ENCODE measurements at places on chromosomes 1 and 21.

GRCh38 chr1:43935711-43936427, 2.3 kb downstream of the ARTN start:
- DNase-seq = no peak

GRCh38 chr1:157203166-157203565, 65.0 kb upstream of the ETV3 start:
- DNase-seq = no peak

GRCh38 chr1:984476-984814, 2.6 kb upstream of the PERM1 start:
- DNase-seq = no peak

DNA sequence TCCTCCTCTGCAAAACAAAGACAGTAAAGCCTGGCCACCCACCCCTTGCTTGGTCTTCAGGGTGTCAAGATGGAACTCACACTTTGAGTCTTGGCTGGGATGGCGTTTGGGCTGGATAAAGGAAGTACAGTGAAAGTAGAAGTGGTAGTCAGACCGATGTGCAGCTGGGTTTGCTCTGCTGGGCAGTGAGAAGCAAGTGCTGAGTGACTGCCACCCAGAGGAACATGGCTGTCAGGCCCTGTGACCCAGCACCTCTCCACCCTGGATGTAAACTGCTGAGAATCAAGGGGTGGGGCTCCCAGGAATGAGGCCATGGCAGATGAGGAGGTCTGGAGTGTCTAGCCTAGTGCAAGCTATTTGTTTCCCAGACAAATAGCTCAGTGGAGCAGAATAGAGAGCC, 51.2 kb downstream of the POFUT2 start:
- DNase-seq = no peak

- no peak for DNase-seq
These were observed 285.4 kb upstream of the USP24 start for GRCh38 chr1:55500601-55501000.

DNA sequence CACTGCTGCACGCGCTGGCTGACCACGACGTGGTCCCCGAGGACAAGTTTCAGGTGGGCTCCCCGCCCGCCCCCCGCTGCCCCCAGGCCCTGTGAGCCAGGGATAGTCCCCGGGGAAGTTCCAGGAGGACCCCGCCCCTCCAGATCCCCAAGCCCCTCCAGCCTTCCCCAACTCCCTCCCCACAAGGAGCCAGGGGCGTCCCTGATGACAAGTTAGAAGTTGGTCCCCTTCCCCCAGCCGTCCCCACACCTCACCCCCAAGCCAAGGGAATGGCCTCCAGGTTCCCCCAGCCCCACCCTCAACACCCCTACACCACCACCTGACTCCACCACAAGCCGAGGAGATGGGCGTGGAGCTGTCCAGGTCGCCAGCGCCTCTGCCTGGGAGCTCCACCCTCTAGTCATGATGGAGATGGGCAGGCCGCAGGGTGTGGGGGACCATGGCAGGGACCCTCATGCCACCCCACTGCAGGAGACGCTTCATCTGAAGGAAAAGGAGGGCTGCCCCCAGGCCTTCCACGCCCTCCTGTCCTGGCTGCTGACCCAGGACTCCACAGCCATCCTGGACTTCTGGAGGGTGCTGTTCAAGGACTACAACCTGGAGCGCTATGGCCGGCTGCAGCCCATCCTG, 525 bp downstream of the AIRE start:
- DNase-seq = no peak

DNA sequence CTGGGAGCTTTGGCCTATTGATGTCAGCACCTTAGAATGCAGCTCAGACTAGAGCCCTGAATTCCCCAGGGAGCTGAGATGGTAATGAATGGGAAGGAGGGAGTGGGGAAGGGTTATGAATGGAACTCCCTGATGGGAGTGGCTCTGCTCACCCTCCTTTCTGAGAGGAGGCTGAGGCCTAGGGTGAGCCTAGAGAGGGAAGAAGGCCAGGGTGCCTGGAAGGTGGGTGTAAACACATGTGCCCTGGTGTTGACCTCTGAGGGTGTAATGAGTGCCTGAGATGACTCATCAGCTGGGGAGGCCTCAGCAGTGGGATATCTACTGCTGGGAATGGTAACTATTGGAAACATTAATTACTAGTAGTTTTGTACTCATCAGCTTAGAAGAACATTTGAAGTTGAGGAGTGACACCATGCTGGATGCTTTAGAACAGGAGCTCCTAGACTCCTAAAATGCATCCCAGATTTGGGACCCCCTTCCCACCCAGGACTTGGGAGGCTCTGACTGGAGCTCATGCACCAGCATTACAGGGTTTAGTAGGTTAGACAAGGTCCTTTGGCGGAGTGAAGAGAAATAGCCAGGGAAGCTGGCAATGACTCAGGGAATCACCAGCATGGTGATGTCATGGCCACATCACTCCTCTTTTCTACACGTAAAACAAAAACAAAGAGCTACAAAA, 16.0 kb upstream of the PIGV start:
- DNase-seq = peak; percentile 12

- DNase-seq = no peak
These were observed 75.4 kb upstream of the CD5L start for GRCh38 chr1:157916887-157917570.

DNA sequence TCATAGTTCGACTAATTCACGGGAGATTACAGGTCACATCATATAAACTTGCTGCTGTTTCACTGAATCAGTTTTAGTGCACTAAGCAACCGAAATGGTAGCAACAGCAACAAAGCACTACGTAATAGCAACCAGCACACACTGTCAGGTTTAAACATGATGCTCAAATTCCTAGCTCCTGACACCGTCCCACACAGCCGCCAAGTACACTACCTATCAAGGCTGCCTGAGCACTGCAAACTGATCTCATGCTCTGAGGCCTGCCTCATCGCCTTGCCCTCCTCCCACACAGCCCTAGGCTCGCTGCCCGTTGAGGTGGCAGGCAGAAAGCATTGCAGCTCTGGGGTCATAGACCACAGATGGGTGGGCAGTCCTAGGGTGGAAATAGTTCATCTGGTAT, 12.4 kb downstream of the LAMC2 start:
- no peak for DNase-seq

- DNase-seq = no peak
These were observed 5.1 kb downstream of the NT5C1A start for GRCh38 chr1:39666772-39667171.

DNA sequence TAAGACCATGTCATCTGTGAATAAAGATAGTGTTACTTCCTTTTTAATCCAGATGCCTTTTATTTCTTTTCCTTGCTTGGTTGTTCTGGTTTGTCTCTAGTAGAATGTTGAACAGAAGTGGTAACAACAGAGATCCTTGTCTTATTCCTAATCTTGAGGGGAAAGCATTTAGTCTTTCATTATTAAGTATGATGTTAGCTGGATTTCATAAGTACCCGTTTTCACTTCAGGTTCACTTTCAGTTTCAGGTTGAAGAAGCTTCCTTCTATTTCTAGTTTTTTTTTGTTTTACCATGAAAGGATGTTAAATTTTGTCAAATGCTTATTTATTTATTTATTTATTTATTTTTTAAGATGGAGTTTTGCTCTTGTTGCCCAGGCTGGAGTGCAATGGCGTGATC, 22.3 kb upstream of the AGPAT3 start:
- DNase-seq = no peak

DNA sequence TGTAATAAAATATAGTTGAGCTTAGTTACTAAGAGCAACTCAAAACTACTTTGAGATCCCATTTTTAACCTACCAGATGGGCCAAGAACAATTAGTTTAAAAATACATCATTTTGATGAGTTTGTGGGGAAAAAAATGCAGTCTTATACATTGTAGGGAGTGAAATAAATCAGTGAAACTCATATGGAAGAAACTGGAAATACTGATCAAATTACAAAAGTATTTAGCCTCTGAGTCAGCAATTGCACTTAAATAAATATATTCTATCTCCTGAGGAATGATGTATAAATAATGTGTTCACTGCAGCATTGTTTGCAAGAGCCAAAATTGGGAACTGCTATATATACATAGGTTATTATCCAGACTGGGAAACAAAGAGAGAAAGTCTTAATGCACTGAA, 4.6 kb upstream of the SMCP start:
- no peak for DNase-seq

- no peak for DNase-seq
These were observed 6.3 kb upstream of the TENT5C start for GRCh38 chr1:117599286-117600221.

GRCh38 chr1:234393190-234393589, 19.9 kb downstream of the COA6 start:
- DNase-seq = no peak

GRCh38 chr1:230542054-230542453, 100.2 kb upstream of the COG2 start:
- no peak for DNase-seq

DNA sequence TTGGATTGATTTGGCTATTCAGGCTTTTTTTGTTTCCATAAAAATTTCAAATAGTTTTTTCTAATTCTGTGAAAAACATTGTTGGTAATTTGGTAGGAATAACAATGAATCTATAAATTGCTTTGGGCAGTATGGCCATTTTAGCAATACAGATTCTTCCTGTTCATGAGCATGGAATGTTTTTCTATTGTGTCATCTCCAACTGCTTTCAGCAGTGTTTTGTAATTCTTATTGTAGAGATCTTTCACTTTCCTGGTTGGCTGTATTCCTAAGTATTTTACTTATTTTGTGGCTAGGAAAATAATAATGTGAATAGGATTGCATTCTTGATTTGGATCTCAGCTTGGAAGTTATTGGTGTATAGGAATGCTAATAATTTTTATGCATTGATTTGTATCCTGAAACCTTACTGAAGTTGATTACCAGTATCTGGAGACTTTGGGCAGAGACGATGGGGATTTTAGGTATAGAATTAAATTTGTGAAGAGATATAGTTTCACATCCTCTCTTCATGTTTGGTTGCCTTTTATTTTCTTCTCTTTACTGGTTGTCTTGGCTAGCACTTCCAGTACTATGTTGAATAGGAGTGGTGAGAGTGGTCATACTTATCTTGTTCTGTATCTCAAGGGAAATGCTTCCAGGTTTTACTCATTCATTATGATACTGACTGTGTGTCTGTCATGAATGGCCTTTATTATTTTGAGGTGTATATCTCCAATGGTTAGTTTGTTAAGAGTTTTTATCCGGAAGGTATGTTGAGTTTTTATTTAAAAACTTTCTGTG, 57.3 kb downstream of the DRAM2 start:
- no peak for DNase-seq

GRCh38 chr21:43867948-43868347, 2.9 kb downstream of the AGPAT3 start:
- DNase-seq = no peak

DNA sequence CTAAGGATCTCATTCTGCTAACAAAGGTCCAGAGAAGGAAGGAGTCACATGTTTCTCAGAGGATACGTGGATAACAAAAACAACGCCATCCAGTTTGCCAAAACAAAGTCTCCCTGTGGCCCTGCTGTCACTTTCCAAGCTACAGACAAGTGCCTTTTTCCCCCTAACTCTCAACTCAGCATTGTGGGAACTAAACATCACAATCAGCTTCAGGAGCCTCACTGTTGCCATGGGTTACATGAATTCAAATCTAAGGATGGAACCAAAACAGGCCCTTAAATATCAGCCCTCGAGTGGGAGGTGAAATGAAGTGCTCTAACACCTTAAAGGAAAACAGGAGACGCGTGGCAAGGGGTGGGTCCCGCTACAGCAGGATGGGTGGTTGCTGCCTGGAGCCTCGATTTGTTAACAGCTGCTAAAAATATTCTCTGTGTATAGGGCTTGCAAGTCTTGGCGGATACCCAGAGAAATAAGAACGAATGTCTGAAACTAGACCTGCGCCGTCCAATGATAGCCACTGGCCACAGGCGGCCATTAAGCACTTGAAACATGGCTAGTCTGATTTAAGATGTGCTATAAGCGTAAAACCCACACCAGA, 66.4 kb upstream of the SOD1 start:
- no peak for DNase-seq

- DNase-seq = no peak
These were observed 115.6 kb upstream of the KIAA1614 start for GRCh38 chr1:180796897-180797640.

- DNase-seq = no peak
These were observed 78.6 kb downstream of the SLC25A24 start for GRCh38 chr1:108121358-108122143.

Data from activated CD4-positive, alpha-beta T cell treated with anti-CD3 and anti-CD28 coated beads for 4 hours (primary cell).